ENCODE measurements at places on chromosomes 13 and 19.
A peak's percentile ranks its signal among the peaks of the same experiment; 100 is the strongest.

GRCh38 chr13:59755632-59756290 lies 408.0 kb downstream of the DIAPH3 start:
- DNase-seq, result no peak

DNA sequence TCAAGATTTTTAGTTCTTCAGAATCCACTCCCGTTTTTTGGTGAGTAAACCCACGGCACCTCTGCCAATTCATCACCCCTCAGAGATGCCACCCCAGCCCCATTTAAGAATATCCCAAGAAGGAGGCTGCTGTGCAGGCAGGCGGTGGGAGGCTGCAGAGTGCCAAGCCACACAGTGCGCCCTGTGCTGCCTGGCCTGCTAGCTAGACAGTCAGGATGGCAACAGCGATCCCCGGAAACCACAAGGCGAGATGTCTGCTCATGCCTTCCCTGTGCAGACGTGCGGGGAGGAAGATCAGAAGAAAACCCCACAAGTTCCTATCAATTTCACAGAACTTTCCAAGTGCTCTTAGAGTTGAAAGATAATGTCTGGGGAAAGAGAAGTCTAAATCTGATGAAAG lies 64.8 kb upstream of the GPR183 start:
- DNase-seq, result no peak

DNA sequence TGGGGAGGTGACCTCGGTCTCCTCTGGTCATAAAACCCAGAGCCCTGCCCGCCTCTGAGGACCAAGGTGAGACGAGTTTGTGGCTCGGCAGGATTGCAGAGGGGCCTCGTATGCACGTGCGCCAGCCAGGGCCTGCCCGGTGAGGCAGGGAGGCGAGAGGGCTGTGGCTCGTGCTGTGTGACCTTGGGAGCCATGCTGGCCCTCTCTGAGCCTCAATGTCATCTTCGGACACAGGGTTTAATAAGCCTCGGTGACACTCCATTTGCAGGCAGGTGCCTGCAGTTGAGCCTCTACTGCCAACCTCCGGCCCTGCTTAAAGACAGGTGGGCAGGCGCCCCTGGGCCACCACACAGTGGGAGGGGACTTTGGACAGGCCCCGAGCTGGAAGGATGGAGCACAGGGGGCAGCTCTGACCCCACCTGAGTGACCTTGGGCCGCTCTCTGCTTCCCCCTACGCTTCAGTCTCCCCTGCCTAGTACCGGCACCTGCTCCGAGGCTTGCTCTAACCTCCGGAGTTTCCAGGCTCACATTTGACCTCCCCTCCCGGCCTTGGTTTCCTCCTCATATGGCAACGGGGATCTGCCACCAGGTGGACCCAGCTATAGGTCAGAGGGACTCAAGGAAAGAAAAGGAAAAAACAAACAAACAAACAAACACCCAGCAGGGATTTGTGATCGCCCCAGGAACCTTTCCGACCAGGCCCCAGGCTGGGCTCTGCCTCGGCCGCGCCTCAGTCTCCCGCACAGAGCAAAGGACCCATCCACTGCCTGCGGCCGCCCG lies 3.1 kb downstream of the ZBTB7A start:
- DNase-seq, result no peak

DNA sequence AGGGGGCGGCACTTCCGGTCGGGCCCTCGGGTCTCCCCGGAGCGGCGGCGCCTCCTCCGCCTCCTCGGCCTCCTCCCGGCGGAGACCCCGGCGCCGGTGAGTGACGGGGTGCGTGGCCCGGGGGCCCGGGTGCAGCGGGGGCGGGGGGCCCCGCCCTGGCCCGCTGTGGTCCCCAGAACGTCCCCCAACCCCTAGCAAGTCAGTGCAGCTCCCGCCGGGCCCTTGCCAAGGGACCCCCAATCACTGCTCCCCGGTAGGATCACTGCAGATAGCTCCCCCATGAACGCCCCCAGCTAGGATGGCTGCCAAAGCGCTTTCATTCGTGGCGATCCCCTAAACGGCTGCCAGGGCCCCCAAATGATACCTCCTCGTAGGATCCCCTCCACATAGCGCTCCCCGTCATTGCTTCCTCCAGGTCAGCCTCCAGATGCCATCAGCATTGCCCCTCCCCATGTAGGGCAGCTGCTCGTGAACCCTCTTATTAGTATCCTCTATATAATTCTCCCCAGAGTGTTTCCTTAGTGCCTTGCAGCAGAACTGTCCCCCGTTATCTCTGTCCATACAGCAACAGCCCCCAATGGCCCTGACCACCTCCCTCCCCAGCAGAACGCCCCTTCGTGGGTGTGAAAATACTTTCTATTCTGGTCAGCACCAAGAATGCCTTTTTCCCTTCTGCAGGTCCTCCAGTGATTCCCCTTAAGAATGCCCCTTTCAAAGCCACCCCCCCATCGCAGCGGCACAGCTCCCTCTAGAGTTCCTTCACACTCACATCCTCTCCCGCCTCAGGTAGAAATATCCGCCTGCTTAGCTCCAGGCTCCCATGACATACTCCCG lies at the start of gene ZNF865:
Gene ZNF865, plus strand, starts transcription at position 11 of the 834 bp plus-strand sequence. CDS start 7,972 bp downstream, outside the sequence.
- DNase-seq, result peak; percentile 87

- DNase-seq, result no peak
Observed at GRCh38 chr13:60108589-60108988, 55.1 kb downstream of the DIAPH3 start.

GRCh38 chr13:113047587-113047986 lies 58.0 kb upstream of the F7 start:
- no peak for DNase-seq

DNA sequence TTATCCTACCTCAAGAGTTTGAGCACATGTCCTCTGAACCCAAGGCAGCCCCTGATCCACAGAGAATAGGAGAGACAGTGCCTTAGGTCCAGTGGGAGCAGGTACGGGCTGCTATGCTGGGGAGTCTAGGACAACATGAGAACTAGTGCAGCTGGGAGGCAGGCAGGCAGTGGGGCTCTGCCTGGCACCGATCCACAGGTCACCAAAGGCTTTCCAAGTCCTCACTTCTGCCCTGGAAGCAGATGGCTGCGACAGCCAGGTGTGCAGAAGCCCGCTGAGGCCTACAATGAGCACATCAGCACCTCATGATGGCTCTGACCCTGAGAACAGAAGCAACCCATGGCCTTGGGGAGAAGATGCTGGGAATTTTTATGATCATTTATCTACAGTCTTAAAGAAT lies 29.8 kb upstream of the EPHX3 start:
- no peak for DNase-seq

GRCh38 chr13:92135509-92135908 lies 737.1 kb downstream of the GPC5 start:
- DNase-seq, result no peak

DNA sequence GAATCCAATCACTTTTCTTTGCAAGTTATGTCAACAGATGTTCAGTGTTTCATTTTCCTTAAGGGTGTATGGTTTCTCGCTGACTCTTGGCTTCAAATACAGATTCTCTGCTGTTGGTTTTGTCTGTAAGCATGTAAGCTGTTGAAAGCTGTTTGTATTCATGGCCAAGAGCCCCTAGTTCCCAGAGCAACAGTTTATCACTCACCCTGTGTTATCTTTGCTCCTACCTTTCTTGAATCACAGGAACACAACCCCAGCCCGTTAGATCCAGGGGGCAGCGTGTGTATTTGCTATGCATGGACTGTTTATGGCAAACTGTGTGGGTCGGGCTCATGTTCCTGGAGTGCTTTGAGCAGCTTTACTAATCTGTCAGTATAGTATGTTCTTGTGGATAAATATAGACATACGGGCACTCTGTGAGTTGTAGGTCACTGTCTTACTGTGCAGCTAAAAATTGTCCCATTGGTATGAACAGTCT lies 28.9 kb downstream of the FRY start:
- DNase-seq, result no peak

DNA sequence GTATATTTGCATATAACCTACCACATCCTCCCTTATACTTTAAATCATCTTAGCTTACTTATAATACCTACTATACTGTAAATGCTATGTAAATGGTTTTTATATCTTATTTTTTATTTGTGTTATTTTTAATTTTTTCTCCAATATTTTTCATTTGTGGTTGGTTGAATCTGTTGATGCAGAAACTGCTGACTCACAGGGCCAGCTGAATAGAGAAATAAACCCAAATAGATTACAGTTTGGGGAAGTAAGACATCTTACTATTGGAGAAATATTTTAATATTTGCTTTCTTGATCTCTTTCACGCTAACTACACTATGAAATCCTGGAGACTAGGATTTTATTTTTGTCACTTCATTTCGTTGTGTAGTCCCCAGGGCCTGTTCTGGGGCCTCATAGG lies 7.1 kb downstream of the SMAD9 start:
- no peak for DNase-seq

DNA sequence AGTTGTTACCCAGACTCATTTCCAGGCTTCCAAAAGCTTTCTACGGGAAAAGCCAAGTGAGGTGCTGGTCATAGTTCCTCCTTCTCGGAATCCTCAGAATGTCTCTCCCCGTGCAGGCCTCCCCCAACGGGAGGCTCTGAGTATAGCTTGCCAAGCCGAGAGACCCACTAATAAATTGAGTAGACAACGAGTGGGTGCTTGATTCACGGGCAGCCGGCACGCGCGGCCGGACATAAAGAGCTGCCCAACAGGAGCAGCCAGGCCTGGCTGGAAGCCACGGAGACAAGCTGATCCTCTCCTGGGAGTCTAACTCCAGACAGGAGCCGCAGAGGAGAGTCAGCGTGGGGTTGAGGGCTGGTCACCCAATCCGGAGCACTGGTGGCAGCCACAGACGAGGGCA lies 43.4 kb upstream of the MEDAG start:
- peak; percentile 52 for DNase-seq

GRCh38 chr13:87302931-87303330 lies 368.2 kb upstream of the SLITRK5 start:
- DNase-seq, result no peak

DNA sequence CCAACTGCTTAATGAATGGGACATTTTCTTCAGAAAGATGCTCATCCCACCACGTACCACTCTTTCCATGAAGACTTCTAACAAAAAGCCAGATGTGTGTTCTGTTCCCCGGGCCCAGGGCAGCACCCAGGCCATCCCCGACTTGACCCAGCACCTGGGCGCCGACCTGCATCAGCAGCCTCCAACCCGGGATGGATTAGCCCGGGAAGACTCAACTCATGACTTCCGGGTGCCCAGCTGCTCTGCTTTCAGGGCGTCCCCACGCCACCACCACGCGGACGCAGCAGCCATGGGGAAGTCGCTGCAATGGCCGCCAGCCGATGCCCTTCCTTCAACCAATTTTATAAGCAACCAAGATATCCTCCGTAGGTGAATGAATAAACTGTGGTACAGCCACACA lies 123.8 kb upstream of the TUBA3C start:
- DNase-seq, result no peak

DNA sequence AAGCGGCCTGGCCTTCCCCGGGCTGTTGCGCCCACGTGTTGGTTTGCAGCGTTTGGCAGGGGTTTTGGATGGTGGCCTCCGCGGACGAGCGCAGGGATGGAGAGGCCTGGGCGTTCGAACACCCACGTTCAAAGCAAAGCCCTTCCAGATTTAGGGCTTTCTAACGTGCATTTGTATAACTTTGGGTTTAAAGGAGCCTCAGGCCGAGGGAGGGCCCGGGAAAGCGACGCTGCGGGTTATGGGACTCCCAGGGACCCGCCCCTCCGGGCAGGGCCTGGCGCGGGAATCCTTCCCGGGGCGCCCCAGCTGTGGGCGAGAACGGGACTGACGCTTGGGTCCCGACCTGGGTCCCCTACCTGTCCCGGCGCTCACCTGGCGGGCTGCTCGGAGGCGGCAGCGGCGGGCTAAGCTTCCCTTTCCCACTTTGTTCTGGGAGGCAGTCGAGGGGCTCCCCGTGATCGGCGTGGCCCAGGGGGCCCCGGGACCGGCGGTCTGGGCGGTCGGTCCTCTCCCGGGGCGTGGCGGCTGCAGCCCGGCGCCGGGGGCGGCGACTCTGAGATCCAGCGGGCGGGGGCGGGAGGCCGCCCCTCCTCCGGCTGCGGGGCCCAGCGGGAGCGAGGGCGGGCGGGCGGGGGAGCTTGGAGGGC lies at the start of gene FBXO17:
Gene FBXO17, minus strand, starts transcription at position 529 of the 647 bp plus-strand sequence. CDS start 25,423 bp downstream, outside the sequence.
- DNase-seq, result peak; percentile 64

DNA sequence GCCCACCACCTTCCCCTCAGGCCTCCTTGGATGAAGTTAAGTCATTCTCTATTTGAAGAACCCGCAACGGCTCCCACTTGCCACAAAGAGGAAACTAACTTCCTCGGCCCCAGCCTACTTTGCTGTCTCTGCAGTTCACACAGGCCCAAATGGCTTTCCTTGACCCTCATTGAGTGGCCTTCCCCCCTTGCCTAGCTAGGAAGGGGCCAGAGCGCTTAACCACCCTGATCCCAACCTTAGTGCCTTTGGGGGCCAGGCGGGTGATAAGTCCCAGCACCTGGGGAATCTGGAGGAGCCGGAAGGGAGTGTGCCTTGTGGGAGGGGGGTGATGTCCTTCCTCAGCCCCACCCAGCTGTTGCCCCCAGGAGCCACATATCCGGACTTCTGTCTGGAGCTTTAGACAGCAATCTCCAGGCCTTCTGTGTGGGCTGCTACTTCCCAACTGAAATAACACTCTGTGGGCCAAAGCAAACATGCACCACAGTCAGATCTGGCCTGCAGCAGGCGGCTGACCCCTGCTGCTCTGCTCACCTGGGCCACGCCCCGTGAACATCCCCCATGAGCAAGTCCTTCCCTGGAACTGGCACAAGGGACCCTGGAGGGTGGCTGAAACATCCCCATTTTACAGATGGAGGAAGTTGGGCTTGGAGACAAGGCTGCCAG lies 10.5 kb downstream of the NECTIN2 start:
- DNase-seq, result no peak

DNA sequence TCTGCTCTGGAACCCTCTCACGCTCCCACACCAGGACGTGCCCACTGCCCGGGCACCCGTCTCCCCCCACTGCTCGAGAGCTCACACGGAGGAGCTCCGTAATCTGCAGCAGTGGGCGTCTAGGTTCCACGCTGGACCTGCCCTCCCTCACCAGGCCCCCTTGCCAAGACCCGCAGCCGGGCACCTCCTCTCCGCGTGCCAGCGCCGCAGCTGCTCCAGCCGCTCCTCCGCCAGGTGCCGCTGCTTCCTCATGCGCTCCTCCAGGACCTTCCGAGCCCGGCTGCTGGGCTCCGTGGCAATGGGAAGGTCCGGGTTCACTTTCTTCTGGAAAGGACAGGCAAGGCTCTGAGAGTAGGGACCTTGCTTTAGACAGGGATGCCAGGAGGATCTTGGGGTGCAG lies 35.0 kb upstream of the MATK start:
- no peak for DNase-seq

DNA sequence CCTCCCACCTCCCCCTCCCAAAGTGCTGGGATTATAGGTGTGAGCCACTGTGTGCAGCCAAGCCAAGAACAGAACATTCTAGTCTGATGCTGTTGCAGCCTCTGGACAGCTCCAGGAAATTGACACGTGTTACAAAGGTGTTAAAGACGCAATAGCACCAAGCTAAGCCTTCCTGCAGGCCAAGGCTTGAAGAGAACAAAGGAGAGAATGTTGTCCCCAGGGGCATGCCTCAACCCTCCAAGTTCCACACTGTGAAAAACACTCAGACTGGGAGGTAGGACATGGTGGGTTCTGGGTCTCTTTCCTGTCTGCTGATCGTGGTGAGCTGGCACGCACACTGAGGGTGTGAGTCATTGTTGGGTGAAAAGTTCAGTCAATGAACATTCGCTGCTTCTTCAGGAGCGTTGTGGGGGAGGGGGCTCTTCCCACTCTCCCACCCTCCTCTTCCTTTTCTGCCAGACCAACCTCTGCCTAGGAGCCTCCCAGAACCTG lies 5.3 kb upstream of the PTPRS start:
- DNase-seq, result peak; percentile 40

GRCh38 chr13:41344358-41344757 lies 33.3 kb downstream of the NAA16 start:
- DNase-seq, result no peak

- DNase-seq, result no peak
Observed at GRCh38 chr19:39251846-39252245, 3.2 kb upstream of the IFNL4 start.

All from fibroblast of villous mesenchyme (primary cell).